CD4-positive, alpha-beta T cell treated with Interleukin-2 at 100 ng/mL for 4 hours (primary cell): ENCODE measurements at places on chromosomes 2 and 18.

DNA sequence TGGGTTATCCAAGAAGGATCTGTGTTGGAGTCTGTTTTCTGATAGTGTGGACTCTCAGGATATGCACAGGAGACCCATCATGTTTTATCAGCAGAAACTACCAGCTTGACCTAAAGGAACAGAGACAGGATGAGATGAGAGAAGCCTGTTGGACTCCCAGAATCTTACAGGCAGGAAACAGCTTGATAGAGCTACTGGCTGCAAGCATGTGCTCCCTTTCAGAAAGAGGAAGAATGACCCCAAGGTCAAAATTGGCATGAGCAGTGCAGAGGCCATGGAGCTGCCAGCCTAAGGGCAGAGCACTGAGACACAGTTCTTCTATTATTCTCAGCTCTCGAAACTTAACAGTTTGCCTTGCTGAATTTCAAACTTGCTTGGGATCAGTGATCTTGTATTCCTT is 135.2 kb upstream of the NFATC1 start:
- no peak for DNase-seq

- DNase-seq: no peak
These were observed 1113.0 kb downstream of the BCL11A start for GRCh38 chr2:59440491-59440890.

DNA sequence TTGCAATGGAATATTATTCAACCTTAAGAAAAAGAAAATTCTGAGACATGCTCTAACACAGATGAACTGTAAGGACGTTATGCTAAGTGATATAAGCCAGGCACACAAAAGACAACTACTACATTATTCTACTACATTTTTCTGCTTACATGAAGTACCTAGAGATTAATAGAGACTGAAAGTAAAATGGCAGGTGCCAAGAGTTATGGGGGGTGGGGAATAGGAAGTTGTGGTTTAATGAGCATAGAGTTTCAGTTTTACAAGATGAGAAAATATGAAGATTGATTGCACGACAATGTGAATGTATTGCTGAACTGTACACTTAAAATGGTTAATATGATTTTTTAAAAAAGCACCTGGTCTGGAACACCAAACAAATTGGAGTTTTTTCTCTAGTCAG is 1231.6 kb upstream of the DDX18 start:
- no peak for DNase-seq

- no peak for DNase-seq
These were observed 1.5 kb downstream of the ESCO1 start for GRCh38 chr18:21598726-21599584.

DNA sequence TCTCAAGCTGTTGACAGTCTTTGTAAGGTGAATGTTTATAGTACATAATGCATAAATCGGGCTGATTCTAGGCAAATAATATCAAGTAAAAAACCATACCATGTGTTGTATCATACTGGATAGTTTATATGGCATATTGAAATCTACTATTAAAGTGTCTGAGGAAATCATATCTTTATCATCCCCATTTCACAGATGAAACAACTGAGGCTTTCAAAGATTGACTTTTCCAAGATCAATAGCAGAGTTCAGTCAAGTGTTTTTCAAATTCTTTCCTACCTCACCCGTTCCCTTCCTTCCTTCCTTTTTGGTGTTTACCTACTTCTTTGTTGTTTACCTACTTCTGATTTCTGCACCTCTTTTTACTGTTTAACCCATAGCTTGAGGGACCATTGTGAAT is 2.0 kb downstream of the LYPD6 start:
- no peak for DNase-seq

DNA sequence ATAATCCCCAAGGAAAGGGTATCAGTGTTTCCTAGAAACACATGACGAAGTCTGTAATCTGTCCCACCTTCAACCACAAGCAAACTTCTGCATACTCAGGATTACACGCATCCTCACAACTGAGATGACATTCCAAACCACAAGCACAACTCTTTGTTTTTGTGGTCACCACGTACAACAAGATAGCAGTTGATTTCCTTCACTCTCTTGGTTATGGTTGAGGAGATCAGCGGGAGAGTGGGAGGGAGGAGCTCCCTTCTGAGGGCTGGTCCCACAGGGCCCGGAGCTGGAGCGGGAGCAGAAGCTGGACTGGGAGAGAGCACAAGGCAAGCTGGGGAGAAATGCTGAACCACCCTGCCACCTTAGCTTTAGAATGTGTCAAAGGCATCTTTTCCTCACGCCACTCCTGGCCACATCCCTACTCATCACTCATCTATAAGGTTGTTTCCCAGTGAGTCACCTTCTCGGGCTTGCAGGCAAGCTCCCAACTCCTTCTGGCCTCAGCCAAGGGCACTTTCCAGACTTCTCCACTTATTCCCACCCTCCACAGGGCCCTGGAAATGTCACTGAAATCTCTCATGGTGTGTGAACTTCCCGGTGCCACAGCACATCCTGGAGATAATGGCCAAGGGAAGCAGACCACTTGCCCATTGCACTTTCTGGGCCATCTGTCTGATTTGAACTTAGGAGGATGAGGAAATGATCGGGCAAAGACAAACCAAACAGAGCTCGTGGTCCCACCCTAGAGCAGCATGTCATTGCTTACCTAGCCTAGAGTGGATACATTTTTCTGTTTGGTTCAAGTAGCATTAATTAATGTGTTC is 98.9 kb upstream of the LGALSL start:
- no peak for DNase-seq

GRCh38 chr2:54384301-54385203 is 71.6 kb upstream of the SPTBN1 start:
- no peak for DNase-seq

DNA sequence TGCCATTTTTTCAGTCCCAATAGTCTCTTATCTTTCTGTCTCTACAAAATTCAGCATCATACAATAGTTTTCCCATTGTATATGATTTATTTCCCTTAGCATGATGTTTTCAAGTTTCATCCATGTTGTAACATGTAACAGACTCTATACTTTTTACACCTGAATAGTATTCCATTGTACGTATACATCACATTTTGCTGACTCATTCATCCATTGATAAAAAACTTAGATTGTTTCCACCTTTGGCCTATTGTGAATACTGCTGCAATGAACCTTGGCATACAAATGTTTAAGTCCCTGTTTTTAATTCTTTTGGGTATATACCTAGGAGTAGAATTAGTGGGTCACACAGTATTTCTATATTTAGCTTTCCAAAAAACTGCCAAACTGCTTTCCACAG is 349.3 kb upstream of the CDH2 start:
- no peak for DNase-seq

DNA sequence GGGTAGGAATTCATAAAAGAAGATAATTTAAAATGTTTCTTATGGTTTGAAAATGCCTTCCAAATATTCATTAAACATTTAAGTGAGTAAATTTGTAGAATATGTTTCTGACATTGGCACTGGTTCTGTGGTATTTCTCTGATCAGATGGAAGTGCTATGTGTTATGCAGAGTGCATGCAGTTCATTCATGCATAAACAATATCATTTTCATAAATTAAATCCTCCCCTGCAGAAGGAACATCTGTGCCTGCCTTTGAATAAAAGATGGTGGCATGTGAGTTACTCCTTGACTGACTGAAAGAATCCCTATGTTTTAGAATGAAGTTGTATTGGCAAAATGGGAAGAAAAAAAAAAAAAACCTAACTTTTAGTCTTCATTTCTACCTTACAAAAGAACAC is 5.9 kb downstream of the NEUROD1 start:
- DNase-seq: no peak

DNA sequence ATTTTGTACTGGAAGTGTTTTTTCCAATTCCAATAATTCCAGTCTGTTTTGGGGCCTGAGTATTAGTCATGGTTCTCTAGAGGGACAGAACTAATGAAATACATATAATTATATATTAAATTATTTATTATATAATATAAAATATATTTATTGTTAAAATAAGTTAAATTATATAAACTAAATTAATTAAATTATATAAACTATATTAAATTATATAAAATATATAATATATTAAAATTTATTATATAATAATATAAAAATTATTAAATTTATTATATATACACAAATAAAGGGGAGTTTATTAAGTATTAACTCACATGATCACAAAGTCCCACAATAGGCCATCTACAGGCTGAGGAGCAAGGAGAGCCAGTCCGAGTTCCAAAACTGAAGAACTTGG is 253.4 kb upstream of the NETO1 start:
- no peak for DNase-seq

DNA sequence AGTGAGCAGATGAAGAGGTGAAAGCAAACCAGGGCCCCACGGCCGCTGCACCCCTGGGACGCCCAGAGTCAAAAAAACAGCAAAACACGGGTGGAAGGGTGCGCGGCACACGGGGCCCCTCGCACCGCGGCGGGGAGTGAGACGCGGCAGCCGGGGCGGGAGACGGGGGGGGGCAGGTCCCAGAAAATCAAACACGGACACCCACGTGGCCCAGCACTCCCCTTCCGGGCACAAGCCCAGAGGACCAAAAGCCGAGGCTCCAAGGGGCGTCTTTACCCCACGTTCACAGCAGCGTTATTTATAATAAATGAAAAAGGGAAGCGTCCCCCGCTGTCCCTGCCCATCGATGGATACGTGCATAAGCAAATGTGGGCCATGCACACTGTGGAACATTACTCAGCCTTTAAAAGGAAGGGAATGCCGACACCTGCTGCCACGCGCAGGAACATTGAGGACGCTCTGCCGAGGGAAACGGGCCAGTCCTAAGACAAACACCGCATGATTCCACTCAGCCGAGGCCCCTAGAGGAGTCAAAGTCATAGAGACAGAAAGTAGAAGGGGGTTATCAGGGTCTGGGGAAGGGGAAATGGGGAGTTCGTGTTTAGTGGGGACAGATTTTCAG is 677 bp upstream of the COPS9 start:
- DNase-seq: no peak
